ENCODE measurements at places on chromosomes 12 and 14.
A peak's percentile ranks its signal among the peaks of the same experiment; 100 is the strongest.

DNA sequence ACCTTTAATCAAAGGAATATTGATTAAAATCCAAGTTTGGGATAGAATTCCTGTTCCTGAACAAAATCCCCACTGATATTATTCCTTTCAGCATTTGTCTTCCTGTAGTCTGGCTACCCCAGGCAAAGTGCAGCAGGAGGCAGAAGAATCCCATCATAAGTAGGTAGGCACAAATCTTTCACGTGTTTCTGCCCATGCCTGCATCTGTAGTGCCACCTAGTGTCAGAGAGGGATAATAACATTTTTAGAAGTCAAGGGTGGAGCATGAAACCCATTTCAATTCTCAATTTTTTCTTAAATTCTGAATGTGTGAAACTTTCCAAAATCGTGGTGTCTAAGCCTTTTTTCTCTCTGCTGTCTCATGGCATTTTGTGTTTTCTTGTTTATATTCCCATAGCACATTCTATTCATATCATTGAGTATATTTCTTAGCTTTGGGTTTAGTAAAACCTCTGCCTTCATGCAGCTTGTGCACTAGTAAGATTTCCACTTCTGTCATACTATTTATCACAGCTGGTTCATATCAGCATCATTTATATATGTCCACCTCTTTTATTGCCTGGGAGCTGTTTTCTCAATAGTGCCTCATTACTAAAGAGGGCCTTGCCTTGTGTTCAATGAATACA is 47.8 kb upstream of the RERG start:
- peak; percentile 56 for DNase-seq

DNA sequence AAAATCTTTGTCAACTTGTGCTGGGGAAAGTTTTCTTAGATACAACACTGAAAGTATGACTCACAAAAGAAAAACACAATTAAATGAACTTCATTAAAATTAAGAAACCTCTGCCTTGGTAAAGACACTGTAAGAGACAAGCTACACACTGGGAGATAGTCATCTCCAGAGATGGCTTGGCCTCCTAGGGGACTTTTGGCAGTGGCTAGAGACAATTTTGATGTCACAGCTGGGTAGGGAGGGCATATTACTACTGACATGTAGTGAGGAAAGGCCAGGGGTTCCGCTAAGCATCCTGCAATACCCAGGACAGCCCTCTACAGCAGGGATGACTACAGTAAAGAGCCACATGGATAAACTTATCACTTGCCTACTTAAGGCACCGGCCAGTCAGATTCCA is 8.7 kb upstream of the RNASE4 start:
- no peak for DNase-seq

DNA sequence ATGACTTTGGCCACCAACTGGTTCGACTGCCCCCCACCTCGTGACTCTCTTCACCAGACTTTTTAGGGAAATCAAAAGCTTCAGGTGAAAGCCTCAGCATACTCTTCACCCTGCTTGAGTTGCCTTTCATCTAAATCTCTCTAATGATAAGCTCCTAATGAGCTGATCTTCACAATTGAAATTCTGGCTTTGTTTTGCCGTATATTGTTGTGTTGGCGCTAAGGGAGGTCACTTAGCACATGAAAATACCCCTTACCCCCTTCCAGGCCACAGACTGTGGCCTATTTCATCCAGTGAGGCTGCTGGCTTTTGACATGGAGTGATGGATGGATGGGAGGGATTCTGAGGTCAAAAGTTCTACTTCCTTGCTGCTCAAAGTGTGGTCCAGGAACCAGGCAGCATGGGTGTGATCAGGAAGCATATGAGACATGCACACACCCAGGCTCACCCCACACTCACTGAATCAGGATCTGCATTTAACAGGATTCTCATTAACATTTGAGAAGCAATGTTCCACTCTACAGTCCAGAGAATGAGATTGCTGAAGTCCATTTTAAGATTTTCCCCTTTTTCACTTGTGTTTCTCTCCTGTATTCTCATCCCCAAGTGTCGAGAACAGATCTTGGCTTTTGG is 131.4 kb downstream of the DACT1 start:
- DNase-seq: no peak

GRCh38 chr14:95098984-95099599 is 58.2 kb downstream of the DICER1 start:
- peak; percentile 60 for DNase-seq

GRCh38 chr12:88922816-88923215 is 342.5 kb upstream of the KITLG start:
- peak; percentile 33 for DNase-seq

GRCh38 chr12:93448796-93449195 is 7.0 kb upstream of the UBE2N start:
- no peak for DNase-seq

DNA sequence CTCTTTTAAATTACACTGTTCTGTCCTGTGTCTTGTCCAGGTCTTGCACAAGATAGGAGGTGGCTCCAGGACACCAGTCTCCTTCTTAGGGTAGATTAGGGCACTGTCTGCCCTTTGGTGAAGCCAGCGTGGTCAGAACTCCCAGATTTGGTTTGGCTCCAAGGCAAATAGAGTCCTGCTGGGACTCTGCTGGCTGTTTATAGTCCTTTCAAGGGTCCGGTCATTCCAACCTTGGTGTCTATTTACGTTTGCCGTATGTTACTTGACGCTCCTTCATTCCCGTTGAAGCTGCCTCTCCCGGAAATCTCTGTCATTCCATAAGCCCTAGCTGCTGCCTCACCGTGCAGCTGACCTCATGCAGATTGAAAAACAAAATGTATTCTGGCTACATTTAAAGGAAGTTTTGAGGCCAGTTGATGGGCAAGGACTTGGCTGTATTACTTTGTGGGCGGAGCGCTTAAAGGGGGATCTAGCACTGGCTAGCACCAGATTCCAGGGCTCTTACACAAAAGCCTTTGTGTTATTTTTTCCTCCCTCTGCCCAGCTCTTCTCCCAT is 180.6 kb downstream of the AKAP6 start:
- DNase-seq: peak; percentile 94

GRCh38 chr14:61585598-61586543 is 109.4 kb upstream of the HIF1A start:
- peak; percentile 85 for DNase-seq

GRCh38 chr12:43884683-43885410 is 49.0 kb downstream of the TMEM117 start:
- no peak for DNase-seq

DNA sequence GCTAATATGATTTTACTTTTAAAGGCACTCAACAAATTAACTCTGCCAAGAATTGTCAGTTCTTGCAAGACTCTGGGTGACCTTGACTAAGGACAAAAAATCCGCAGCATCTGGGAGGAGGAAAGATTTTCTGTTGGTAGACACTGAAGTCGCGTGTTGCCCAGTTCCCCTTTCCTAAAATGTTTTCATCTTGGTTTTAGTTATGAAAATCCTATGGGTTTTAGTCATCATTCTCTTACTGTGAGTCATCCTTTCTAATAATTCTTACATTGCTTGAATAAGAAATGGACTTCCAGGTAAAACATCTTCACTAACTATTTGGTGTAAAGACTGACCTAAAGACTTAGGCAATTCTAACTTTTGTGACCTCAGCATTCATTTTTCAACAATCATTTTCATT is 9.1 kb downstream of the GSG1 start:
- peak; percentile 68 for DNase-seq

GRCh38 chr12:113940357-113941207 is 25.5 kb downstream of the RBM19 start:
- no peak for DNase-seq

- peak; percentile 39 for DNase-seq
These were observed 68.7 kb downstream of the BORCS5 start for GRCh38 chr12:12425616-12426015.

- DNase-seq: no peak
These were observed 83.9 kb downstream of the PAPOLA start for GRCh38 chr14:96586056-96586455.

GRCh38 chr12:73065913-73066312 is 793.7 kb downstream of the TRHDE start:
- no peak for DNase-seq

DNA sequence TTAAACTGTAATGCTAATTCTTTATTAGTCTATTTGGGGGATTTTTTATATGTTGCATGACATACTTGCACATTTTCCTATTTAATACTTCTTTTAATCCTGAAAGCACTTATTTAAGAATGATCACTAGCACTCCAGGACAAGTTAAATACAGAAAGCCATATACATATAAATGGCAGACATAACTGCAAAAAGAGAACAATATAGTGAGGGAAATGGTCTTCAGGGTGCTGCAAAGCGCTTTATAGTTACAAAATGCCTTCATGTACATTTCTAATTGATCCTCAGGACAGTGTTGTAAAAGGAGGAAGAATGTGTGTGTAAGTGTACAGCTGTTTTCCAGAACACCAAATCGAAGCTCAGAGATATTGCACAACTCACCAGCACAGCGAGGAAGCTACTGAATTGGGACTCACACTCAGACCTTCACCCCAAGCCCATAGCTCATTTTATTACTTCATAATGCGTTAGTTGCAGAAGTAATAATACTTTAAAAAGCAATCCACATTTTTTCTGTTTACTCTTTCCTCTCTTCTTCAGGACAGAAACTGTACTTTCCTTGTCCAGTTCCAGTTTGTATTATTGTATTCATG is 428.2 kb downstream of the RAD51B start:
- DNase-seq: peak; percentile 47

DNA sequence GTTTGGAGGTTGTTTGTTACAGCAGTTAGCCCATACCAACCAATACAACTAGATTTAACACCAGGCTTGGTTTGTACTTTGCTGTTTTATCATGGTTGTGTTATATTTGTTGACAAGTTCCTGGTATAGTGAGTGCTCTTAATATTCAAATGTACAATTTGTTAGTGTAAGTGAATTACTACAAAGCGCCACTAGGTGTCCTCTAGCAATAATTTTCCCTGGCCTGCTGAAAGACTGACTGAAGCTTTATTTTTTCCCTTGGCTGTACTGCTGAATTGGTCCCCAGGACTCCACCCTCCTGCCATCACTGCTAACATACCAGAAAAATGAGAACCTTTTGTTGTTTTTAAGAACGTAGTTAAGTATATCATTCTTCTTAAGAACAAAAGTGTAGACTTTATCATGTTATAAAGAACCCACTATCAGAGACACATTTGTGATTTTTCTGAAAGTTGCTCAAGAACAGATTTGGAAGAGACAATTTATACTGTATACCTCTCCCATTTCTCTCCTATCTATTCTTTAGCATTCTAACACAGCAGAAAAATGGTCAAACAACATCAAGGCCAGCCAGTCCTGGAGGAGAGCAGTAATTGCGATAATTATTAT is 75.3 kb upstream of the FAR2 start:
- peak; percentile 54 for DNase-seq

All from fibroblast of skin of right quadriceps (primary cell).